Neural crest cell (in vitro differentiated cells): ENCODE measurements at places on chromosomes 12 and 14. TPM values are rescaled to one million over a fixed set of nuclear protein-coding genes. Genes with fewer than 3 reads are reported as not detected.

Gene PCED1B
- 0.47 and 0.75 TPM in 2 replicates for total RNA-seq

Gene RCOR1
- 27.3 and 27.8 TPM in 2 replicates for total RNA-seq

Gene TMCC3
- total RNA-seq, result 3.4 and 3.8 TPM in 2 replicates

DNA sequence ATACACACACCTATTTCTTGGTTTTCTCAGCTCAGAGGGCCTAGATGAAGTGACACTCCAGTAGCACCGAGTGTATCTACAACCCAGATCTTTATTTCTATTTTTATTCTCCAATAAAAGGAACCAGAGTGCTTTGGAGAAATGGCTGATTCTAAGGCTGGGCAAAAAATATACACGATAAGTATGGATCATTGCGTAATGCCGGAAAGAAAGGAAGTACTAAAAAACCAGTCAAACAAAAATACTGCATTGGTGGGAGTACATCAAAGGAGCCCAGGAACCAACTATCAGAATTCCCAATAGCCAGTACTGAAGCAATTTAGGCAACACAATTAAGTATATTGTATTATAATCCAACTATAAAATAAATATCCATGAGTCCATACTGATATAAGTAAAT, 400.9 kb upstream of the CCDC196 start:
- DNase-seq, result no peak

DNA sequence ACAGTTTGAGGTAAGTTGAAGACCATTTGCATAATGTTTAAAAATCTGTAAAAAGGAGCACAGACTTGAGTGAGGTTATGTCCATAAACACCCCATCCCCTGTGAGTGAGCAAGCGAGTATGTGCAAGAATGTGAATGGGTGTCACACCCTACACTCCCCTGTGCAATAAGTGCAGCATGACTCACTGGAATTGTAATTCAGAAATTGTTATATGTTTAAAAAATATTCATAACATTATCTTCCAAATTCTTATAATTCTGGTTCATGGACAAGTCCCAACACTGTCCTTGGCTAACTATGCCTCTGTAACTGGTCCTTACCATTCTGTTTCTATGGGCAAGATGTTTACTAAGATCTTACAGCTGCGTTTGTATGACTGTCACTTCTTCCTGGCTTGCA, 207.8 kb upstream of the FAR2 start:
- no peak for DNase-seq

GRCh38 chr12:132525833-132526455, 36.0 kb downstream of the FBRSL1 start:
- no peak for DNase-seq

DNA sequence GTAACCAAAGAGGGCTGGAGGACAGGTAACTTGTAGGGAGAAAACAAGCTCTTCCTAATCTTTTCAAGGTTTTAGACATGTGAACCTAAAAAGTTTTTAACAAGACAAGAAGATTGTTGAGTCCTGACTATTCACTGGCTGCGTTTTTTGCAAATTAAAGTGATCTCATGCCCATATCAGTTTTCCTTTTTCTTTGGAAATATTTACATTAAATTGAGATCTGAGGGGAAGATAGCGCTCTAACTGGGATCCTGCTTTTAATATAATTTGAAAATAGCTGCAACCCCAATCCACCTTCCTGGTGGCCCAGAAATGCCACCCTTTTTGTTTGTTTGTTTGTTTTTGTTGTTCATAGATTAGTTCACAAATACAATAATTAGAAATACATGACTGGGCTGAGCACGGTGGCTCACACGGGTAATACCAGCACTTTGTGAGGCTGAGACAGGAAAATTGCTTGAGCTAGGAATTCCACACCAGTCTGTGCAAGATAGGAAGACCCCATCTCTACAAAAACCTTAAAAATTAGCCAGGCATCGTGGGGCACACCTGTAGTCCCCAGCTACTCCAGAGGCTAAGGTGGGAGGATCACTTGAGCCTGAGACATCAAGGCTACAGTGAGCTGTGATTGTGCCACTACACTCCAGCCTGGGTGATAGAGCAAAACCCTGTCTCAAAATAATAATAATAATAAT, 2.4 kb upstream of the SSTR1 start:
- DNase-seq, result no peak

DNA sequence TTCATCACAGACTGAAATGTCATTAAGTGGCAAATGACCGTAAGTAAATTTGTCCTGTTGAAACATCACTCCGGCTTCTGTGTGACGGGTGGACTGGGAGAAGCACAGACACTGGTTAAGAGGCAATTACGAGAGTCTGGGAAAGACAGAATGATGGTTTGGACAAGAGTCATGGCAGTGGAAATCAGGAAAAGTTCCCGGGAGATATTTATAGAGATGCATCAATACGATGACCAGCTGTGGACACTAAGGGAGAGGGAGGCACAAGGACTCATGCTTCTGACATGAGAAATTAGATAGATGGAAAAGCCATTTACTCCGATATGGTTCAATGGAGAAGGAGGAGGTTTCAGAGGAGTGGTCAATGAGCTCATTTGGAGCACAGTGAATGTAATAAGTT, 27.3 kb downstream of the CKAP4 start:
- no peak for DNase-seq

GRCh38 chr12:9702255-9702654, 30.6 kb downstream of the CLECL1 start:
- no peak for DNase-seq

- DNase-seq, result no peak
These were observed 224.6 kb upstream of the FOXN3 start for GRCh38 chr14:89641495-89642175.

GRCh38 chr12:98424726-98425401, 90.5 kb upstream of the TMPO start:
- DNase-seq, result peak; percentile 47

DNA sequence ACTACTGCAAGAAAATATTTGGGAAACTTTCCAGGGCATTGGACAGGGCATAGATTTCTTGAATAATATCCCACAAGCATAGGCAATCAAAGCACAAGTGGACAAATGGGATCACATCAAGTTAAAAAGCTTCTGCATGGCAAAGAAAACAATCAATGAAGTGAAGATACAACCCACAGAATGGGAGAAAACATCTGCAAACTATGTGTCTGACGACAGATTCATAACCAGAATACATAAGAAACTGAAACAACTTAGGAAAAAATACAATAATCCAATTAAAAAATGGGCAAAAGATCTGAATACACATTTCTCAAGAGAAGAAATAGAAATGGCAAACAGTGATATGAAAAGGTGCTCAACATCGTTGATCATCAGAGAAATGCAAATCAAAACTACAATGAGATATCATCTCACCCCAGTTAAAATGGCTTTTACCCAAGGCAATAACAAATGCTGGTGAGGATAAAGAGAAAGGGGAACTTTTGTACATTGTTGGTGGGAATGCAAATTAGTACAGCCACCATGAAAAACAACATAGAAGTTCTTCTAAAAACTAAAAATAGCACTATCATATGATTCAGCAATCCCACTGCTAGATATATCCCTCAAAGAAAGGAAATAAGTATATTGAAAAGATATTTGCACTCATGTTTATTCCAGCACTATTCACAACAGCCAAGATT, 33.8 kb upstream of the ATP2B1 start:
- DNase-seq, result no peak

DNA sequence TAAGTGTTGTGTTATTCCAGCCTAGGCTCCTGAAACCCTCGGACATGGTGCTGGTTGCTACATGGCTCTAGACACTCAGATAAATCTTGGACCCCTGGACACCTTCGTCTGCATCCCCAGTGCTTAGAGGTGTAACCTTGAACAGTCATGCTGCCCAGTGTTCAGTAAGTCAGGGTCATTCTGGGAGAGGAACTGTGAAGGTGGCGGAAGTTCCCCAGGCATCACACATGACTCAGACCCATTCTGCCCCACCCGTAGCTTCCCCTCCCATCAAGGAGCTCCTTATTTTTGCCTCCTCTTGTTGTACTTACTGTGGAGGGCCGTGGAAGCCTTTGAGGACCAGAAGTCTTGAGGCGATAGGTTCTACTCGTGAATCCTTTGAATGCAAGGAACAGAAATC, 18.1 kb upstream of the SSPN start:
- DNase-seq, result no peak

DNA sequence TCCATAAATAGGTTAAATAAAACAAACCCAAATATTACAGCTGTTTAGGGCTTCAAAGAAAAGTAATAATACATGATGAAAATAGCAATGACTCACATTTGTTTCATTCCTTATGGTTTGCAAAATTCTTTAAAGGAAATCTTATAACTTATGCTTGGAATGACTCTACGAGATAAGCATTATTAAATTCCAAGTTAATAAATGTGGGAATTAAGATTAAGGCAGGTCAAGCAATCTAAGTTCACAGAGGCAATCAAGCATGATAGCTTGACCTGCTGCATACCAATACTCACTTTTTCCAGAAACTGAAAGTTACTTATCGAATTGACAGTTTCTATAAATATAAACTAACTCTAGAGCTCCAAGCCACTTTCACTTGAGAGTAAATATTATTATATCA, 1002.9 kb upstream of the SEL1L start:
- no peak for DNase-seq

GRCh38 chr12:52837781-52838608, 3.9 kb upstream of the KRT79 start:
- DNase-seq, result no peak

DNA sequence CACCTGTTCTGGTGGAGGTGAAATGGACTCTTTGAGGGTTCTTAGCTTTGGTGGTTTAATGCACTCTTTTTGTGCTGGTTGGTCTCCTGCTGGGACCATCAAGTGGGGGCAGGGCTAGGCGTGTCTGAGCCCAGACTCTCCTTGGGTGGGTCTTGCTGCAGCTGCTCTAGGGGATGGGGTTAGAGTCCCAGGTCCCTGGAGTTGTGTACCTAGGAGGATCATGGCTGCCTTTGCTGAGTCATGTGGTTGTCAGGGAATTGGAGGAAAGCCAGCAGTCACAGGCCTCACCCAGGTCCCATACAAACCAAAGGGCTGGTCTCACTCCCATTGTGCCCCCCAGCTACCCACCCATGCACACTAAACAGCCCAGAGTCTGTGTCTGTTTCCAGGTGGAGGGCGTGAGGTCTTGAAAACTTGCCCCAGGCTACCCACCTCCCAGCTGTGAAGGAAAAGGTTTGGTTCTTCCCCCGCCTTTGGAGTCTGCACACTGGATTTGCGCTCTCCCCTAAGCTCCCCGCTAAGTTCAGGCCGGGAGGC, 387.7 kb downstream of the TMTC2 start:
- DNase-seq, result no peak
